Stimulated activated CD4-positive, alpha-beta T cell treated with anti-CD3 and anti-CD28 coated beads, TNF-alpha, amount 100 ng/mL, for 4 hours (primary cell): ENCODE measurements at places on chromosomes 12 and 14.
A peak's percentile ranks its signal among the peaks of the same experiment; 100 is the strongest.

DNA sequence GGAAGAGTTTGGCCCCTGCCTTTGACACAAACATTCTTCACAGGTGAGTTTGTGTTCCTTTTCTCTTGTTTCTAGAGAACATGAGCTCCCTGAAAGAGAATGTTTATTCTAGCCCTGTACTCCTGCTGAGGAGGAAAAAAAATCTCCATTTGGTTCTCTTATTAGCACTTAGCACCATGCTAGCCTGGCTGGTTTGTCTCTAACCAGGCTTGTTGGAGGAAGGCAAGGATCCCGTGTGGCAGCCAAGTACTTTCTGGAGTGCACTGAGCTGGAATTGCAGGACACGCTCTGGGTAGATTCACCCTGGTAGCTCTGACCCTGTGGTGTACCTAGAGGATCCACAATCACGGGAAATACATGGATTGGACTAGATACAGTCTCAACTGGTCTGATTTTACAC is 41.9 kb downstream of the KCNA1 start:
- no peak for DNase-seq

- DNase-seq = no peak
Measured at GRCh38 chr14:99691111-99691885, 7.2 kb downstream of the CYP46A1 start.

GRCh38 chr14:100221533-100222223 is 17.3 kb upstream of the YY1 start:
- DNase-seq = peak; percentile 42

DNA sequence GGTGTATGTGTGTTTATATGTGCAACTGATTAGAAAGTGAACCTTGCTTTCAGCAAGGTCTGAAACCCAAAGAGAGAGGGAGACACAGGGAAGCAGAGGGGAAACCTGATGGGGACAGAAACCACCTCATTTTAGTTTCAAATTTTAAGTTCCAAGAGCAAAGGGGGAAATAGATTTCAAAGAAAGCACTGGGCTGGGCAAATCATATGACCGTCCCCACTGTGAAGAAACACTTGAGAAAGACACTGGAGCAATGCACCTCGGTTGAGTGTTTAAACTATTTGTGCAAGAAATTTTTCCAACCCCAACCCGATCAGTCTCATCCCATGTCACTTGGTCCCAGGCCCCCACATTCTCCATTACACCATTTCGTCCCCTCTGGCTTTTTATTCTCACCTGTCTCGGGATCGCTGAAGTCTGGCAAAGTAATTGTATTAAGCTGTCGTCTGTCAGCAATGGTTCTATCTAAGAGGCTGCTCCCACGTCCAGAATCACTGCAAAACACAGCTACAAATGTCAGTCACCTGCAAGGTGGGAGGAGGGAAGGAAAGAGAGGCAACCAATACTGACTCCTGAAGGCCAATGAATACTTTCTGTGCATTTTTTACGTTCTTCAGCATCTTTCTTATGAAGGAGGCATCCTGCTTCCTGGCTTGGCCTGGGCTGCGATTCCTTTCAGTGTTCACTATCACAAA is 205.7 kb downstream of the TTC7B start:
- DNase-seq = no peak

GRCh38 chr12:85836197-85837090 is at the start of gene RASSF9:
Gene RASSF9 (minus strand): TSS chr12:85836409. CDS start chr12:85836201, 208 bp downstream.
- no peak for DNase-seq

GRCh38 chr12:108260969-108261368 is 78.1 kb downstream of the CMKLR1 start:
- no peak for DNase-seq

DNA sequence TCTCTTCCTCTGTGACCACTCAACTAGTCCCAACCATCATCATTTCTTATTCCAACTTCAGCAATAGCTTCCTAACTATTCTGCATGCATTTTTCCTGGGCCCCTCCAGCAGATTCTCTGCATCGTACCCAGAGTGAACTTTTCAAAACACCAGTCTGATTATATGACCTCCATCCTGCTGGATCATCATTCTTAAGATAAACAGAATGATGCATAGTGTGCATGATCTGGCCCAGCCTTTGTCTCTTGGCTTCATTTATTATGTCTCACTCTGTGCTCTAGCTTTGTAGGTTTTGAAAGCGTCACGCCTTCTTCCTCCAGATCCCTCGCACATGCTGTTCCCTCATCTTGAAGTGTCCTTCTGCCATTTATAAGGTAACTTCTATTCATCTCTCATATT is 46.3 kb upstream of the SLC38A4 start:
- no peak for DNase-seq

GRCh38 chr14:106083082-106083481 is 556.7 kb downstream of the TMEM121 start:
- DNase-seq = no peak

GRCh38 chr14:34620839-34621238 is 9.1 kb downstream of the SNX6 start:
- no peak for DNase-seq

- no peak for DNase-seq
Measured at GRCh38 chr14:91444335-91445020, 26.9 kb upstream of the CCDC88C start.

DNA sequence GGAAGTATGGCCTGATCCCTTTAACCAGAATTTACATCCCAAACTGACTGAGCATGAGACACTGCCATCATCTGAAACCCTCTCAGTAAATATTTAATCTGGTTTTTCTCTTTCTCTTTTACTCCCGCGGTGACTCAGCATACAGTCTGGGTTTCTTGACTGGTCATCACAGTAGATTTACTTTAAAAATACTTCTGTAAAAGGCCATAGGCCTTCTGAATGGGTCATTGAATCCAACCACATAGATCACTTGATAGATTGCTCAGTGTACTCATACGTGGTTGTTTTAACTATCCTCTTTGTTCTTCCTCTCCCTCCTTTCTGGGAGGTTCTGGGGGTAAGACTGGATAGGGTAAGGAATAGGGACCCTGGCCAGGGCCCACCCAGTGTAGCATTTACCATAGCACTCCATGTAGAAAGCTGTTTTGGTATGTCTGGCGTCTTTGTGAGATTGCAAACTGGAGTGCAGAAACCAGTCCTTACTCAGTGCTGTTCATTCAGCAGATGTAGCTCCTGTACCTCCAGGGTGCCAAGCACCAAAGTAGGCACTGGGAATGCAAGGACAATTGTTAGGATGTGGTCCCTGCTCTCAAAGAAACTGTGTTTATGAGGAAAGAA is 165.7 kb downstream of the SRGAP1 start:
- DNase-seq = no peak

DNA sequence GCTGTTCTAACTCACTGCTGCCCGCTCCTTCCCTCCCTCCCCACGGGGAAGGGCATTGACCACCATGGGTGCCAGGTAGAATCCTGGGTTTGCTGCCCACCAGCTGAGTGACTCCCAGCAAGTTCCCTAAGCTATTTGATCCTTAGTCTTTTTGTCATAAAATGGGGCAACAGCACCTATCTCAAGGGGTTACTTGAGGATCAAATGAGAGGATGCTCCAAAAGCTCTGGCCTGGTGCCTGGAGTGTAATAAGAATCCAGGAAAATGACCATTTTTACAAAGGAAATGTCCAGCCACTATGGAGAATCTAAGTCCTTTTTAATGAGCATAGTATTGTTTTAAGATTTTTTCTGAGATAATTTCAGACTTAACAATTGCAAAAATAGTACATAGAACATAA is 61.4 kb upstream of the CMKLR1 start:
- no peak for DNase-seq

DNA sequence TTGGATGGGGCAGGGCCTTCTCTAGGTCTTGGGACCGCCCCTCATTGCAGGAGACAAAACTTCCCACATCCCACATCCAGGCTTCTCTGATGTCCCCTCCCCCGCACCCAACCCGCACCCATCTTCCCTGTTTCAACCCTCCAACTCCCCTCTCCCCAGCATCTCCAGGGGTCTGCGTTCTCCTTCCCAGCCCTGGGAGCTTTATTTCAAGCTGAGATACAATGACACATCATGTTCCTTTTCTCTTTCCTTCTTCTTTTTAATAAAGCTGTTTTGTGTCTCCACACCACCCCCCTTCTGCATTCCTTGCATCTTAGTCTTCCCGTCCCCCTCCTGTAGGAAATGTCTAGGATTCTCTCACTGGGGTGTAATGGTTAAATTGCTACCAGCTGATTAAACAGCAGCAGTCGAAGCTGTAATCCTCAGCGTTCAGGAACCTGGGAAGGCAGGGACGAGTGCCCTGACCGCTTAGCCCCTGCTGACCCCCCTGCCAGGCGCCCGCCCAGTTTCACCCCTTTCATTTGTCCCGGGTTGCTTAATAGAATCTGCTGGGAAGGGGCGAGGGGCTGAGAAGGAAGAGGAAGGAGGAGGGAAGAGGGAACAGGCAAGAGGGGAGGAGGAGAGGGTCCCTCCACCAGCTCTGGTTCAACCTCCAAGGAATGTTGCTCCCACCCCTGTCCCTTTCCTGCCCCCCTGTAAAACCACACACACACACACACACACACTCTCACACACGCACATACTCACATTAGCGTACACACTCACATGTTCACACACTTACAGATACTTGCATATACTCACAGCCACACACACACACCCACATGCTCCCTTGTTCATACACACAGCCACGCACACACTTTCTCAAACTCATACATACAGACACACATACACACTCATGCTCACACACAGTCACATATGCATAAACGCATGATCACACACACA is 104.5 kb upstream of the MED13L start:
- DNase-seq = no peak

- no peak for DNase-seq
Measured at GRCh38 chr12:99984271-99985128, at the start of gene ANKS1B. Gene ANKS1B (minus strand): TSS chr12:99984936. CDS start chr12:99984237, 699 bp downstream.

GRCh38 chr12:110316861-110317260 is 35.8 kb downstream of the ATP2A2 start:
- DNase-seq = no peak

DNA sequence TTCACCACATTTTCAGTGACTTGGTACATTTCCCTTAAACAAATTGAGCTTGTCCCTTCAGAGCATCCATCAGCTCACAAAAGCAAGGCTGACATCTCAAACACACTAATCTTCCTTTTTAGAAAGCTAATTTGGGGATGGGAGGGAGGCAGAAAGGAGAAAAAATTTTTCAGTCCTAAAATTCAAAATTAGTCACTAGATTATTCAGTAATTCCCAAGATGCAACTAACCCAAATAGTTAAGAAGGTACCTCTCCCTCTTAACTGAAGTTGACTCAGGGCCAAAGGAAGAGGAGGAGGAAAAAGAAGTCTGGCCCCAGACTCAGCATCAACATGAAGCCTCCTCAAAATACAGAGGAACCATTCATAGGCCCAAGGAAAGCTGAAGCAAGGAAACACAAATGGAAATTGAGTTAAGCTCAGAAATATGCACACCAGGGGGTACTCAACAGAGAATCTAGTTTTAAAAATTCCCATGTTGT is 21.7 kb downstream of the CBX5 start:
- DNase-seq = no peak
